Right atrium auricular region (tissue), 2 donors: ENCODE measurements at places on chromosomes 13 and 19. TPM values are rescaled to one million over a fixed set of nuclear protein-coding genes. Genes with fewer than 3 reads are reported as not detected.

GRCh38 chr13:44053208-44053607, 173.5 kb downstream of the LACC1 start:
- no peak for DNase-seq

DNA sequence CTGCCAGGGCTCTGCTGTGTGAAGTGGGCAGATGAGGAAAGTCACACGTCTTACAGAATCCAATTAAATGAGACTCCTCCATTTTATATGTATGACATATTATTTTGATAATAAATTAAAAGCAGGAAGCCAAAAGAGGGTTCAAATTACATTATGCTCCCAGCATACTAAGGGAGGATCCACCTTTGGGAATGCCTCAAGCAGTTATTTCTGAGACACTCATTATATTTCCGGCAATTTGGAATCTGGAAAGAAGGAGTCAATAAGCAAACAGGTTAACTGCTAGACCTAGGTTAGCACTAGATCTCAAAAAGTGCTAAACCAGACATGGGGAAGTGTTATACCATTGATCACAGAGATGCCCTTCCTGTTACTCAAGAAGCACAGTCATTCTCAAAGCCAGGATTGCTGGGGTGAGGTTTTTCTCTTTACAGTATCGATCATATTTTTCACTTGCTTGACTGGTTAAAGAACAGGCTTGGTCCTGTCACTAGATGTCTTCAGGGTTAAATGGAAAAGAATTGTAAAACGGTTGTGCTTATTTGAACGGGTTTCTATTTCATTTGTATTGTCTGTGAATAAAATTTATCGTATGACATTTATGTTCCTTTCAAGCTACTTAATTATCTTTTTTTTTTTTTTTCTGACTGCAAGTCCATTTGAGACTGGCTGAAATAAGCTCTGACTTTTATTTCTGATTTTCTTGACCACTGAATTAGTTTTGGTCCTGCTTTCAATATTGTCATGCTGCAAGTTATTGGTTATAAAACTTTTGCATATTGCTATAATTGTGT, 523.2 kb downstream of the KLF12 start:
- DNase-seq = no peak

DNA sequence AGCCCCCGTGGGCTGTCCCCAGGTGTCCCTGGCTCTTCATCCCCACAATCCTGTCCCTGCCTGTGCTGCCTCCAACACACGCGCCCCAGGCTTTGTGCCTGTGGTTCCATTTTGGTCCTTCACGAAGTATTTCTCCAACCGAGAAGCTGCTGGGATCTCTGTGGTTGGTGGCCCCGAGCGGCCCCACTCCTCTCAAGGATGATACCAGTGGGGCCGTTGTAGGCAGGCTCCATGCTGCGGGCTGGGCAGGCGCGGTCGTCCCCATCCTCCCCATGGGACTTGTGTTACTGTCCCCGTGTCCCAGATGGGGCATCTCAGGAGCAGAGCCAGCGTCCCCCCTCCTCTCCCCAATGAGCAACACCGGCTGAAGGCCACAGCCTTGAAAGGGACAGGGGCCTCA, 3.7 kb upstream of the ZNF554 start:
- DNase-seq = no peak

DNA sequence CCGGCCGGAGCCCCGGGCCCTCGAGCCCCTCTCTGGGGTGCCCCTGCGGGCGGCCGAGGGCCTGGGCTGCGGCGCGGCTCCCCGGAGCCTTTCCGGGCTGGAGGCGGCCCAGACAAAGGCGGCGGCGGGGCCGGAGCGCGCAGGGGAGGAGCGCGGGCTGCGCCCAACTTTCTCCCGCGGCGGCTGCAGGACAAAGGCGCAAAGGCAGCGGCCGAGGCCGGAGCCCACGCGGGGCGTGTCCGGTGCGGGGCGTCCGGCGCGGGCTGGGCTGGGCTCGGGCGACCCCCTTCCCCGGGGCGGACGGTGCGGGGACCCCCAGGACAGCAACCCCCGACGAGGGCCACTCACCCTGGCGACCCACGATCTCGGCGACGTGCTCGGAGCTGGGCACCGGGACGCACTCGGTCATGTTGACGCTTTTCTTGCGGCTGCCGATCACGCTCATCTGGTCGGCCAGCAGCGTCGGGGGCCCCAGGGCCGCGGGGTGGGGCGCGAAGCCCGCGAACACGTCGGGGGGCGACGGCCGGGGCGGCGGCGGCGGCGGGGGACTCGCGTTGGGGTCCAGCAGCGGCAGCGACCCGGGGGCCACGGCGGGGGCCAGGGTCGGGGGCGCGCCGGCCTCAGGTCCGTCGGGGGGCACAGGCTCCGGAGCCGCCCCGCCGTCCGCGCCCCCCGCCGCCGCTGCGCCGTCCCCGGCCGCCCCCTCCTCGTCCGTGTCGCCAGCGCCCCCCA, 843 bp downstream of the MEX3D start:
- DNase-seq = no peak

The HIPK4 gene
- 1.0 TPM for total RNA-seq
